ENCODE measurements at places on chromosomes 13 and 19. TPM values are rescaled to one million over a fixed set of nuclear protein-coding genes. Genes with fewer than 3 reads are reported as not detected.

NLRP11 gene
- not detected for total RNA-seq

ZSCAN22 gene
- total RNA-seq: 1.1 TPM

NXNL1 gene
- not detected for total RNA-seq

SIGLEC12 gene
- total RNA-seq: not detected

ZNF492 gene
- not detected for total RNA-seq

PCDH8 gene
- total RNA-seq: not detected

FFAR3 gene
- not detected for total RNA-seq

LENG9 gene
- total RNA-seq: 14.4 TPM

TPTE2 gene
- total RNA-seq: not detected

ZNF525 gene
- total RNA-seq: 4.9 TPM

GIPR gene
- not detected for total RNA-seq

BCAM gene
- total RNA-seq: 178 TPM

DZIP1 gene
- total RNA-seq: 24.5 TPM

PLEKHA4 gene
- 45.1 TPM for total RNA-seq

CCNA1 gene
- total RNA-seq: 1.1 TPM

GRCh38 chr13:106756446-106756845, 188.5 kb upstream of the ARGLU1 start:
- no peak for DNase-seq

DNA sequence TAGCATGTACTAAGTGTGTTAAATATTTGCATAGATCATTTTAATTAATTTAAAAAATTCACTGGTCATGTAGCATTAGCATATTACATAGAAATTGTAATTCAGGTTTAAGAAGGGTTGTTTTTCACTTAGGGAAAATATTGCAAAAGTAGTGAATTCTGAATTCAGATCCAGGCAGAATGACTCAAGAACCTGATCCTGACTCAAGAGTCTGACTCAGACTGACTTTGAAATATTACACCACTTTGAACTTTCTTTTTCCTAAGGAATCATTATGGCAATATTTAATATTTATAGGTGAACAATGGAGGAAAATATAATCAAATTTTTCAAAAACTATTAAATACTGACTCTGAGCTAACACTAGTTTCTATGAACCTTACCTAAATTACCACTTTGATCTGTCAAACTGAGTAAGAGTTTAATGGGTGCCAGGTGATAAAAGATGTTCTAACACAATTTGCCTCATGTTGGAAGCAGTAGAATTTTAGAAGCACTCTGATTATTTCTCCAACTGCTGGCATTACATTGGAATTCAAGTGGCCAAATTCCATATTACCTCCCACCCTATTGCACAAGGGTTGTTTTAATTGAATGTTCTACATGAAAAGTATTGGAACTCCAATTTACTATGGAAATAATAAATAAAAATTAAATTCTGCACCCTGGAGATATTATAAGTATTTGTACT, 261.6 kb downstream of the SLITRK1 start:
- no peak for DNase-seq

- DNase-seq: no peak
These were observed 195.9 kb downstream of the VWA8 start for GRCh38 chr13:41765020-41765419.

GRCh38 chr13:103229674-103230073, 163.5 kb upstream of the SLC10A2 start:
- no peak for DNase-seq

DNA sequence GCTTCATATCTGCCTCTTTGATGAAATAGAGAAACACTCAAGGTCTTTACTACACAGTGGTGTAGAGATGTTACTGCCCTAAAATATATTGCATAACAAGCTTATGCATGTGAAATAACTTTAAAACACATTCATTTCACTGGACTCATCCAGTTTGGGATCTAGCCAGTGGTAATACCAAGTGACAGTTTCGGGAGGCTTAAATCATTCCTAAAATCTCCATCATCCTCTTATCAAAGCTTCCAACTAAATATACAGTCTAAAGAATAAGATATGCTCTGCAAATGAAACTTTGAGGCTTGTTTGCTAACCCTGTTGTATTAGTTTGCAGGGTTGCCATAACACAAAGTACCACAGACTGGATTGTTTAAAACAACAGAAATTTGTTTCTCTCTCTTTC, 52.8 kb downstream of the THSD1 start:
- DNase-seq: no peak

DNA sequence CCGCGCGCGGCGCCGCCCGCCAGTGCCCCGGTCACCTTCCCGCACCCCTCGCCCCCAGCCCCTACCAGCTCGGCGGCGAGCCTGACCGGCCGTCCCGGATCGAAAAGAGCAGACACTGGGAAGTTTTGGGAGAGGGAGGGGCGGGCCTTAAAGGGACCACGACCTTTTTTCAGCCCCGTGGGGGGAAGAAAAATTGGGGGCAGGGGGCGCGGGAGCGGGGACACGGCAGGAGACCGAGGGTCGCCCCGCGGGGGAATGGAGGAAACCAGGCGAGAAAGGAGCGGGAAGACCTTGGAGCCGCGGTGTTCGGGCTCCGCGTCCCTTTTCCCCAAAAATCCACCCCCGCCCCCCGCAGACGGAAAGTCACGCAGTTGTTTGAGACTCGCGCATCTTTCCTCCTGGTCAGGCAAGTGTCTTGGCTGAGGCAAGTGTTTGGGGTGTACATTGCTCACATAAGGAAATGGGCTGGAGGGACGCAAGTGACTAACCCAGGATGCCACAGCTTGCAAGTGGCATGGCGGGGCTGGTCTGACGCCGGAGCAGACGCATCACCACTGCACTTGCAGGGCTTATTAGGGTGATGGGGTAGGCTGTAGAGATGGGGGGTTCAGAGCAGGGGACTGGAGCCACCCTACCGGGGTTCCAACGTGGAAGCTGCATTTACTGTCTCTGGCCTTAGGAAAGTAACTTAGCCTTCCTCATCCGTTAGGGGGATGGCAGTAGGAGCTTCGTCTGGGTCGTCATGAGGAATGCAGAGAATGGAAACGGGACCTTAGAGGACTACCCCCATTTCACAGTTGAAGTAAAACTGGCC, 2.7 kb upstream of the HNRNPL start:
- DNase-seq: peak; percentile 33

GRCh38 chr19:18417250-18418028, 1.8 kb upstream of the SSBP4 start:
- no peak for DNase-seq

GRCh38 chr19:33866696-33867095, 70.0 kb downstream of the KCTD15 start:
- no peak for DNase-seq

GRCh38 chr19:31146546-31147183, 202.6 kb downstream of the TSHZ3 start:
- DNase-seq: no peak

GRCh38 chr13:79833991-79834390, 353.0 kb downstream of the NDFIP2 start:
- DNase-seq: no peak

GRCh38 chr13:32237681-32238080, 77.5 kb downstream of the ZAR1L start:
- no peak for DNase-seq

DNA sequence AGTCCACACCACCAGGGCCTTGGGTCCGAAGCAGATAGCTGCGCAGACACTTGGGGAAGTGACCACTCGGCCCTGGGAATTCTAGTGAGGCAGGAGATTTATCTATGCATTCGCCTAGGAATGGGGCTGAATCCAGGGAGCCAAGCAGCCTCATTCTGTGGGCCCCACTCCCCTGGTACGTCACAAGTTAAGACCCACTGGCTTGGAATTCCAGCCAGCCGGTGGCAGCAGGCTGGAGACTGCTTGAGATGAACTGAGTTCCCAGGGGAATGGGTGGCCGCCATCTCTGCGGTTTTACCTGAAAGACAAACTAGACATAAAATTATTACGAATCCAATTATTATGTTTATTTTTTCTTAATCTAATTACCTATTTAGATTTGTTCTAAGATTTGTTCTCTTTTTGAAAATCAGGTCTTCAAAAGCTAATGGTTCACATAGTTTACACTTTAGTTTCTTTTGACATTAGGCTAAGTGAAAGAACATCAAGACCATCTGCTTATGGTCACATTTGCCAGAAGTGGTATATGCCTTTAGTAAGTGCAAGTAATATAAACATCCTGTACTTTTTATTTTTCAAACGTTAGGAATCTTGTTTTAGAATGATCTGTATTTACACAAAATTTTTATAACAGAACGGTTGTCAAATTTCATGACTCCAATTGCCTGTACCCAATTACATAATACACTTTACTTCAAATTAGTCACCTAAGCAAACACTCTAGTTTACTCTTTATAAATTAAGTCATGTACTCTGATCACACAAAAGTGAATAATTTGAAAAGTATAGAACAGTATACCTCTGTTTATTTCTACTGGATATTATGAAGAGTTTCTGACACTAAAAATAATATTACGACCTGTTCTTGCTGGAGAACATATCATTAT, 74.4 kb downstream of the SLITRK6 start:
- no peak for DNase-seq

DNA sequence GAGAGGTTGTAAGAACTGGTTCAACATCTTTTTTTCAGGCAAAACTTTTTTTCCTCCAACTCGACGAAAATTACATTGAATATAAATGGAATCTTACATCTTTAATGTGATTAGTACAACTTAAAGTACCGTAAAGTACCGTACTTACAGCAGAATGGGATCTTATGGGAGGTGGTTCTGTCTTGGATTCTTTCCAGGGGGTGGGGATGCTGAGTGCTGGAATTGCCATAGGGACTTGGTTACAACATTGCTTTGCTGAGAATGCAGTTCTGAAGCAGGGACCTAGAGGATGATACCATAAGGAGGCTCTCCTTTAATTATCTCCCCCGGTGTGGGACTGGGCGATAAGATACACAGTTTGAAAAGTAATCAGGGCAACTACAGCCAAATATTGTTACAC, 186.4 kb downstream of the KLF5 start:
- DNase-seq: no peak

DNA sequence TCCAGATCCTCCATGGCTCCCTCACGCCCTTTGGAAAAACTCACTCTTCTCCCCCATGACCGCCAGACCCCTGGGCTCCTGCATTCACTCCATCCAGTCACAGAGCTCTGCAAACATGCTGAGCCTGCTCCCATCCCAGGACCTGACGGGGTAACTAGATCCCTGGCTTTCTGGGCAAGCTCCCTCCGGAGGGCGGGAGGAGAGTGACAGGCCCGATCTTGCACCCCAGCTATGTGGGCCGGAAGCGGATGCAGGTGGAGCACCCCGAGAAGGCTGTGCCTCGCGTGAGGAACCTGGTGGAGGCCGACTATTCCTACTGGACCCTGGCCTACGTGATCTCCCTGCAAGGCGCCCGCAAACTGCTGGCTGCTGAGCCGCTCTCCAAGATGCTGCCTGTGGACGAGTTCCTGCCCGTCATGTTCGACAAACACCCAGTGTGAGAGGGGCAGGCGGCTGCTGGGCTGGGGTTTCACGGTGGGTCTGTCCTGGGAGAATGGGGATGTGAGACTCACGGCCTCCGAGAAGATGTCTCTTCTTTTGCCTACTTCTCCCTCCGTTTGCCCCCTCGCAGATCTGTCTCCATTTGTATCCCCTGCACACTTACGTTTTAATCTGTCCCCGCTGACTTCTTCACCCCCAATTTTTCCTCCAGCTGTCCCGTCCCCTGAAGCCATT, 25.2 kb downstream of the COLGALT1 start:
- DNase-seq: no peak

DNA sequence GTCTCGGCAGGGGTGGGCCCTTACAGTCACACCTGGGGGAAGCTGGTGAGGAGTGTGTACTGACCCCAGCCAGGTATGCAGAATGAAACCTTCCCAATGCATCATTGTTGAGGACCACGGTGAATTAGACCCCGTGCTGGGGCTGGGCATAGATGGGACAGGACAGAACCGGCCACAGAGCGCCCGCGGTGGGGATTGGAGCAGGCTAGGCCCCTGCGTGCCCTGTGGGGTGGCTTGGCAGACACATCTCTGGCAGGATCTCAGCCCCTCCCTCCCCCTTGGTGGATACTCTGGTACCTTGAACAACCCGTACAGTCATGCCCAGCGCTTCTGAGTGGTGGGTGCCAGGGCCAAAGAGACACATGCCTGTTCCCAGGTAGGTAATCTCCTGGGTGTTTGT, 200.6 kb downstream of the TEX29 start:
- no peak for DNase-seq
